NCI-H1436 treated with DMSO at 0.1 percent for 48 hours (cell line): ENCODE measurements at places on chromosomes 16 and 17.
A peak's percentile ranks its signal among the peaks of the same experiment; 100 is the strongest.

GRCh38 chr16:12775656-12776236 is 27.9 kb downstream of the CPPED1 start:
- DNase-seq, result no peak

DNA sequence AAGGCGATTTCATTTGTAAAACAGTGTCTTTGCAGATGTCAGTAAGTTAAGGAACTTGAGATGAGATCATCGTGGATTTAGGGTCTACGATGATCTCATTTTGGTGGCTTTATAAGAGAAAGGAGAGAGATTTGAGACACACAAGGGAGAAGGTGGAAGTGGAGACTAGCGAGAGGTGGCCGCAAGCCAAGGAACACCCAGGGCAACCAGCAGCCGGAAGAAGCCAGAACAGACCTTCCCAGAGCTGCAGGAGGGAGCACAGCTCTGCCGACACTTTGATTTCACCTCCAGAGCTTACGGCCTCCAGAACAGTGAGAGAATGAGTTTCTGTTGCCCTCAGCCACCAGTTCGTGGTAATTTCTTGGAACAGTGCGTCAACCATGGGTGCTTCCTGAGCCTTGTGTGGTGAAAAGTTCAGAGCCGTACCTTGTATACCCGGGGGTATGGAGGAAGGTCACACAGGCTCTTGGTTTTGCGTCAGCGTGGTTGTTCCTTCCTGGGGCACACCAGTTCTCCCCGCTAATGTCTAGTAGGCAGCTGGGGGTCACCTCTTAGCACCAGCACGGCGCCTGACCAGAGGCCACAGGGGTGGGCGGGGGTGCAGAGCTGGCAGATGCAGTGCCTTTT is 12.9 kb upstream of the SEC14L1 start:
- DNase-seq, result no peak

DNA sequence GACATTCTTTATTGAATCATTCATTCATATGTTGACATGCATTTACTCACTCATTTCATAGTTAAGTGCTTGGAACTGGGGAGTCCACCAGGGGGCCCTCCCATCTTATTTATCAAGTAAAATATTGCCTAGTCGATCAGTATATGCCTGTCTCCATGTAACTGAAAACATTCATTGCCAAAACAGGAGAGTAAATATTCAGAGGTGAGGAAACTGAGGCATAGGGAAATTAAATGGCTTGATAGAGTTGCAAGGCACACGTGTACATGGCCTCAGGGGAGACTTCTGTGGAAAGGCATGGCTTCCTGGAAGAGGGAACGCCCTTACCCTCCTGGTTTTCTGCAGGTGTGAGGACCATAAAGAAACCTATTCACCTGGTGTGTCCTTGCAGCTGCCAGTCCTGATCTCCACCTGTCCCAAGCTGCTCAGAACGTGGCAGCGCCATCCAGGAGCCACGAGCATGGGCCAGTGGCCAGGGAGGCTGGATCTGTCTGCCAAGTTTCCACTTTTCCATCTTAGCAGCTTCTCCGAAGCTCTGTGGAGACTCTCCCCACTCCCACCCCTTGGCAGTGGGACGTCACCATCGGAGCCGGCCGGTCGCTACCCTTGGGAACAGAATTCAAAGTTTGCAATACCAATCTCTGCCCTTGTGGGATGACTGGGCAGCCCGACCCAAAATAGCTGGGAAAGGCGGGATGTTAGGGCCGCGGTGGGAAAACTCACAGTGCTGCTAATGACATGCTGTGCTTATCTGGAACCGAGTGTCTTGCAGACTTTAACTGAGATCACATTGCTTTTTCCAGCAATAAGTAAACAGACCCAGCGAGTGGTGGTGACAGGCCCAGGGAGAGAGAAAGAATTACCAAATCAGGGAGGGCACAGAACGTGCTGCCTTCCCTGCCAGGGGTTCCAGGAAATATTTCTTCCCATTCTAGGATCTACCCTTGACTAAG is 4.1 kb upstream of the C1QTNF1 start:
- no peak for DNase-seq

- DNase-seq, result peak; percentile 98
Measured at GRCh38 chr17:71461498-71462169, 659.2 kb upstream of the SOX9 start.

DNA sequence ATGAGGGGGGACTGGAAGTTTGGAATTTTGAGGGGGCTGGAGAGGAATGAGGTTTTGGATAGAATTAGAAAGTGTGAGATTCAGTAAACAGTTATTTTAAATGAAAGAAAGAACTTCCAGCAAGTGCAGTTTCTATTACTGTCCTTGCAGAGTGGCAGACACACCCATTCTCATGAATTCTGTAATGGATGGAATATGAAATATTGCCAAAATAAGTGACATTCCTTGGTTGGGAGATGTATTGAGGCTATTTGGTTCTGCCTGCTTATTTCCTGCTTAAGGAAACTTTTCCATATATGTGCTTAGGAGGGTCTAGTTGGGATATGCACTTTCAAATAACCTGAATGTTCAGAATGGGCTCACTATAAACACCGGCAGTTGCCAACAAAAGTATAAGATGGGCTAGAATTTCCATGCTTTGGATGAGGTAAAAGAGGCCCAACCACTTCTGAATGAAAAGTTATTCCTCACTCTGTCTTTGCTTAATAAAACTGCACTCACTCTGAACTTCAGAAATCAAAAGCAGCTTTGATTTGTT is 434.4 kb downstream of the CA10 start:
- no peak for DNase-seq

- no peak for DNase-seq
Measured at GRCh38 chr17:30074730-30075129, 41.9 kb upstream of the NSRP1 start.

DNA sequence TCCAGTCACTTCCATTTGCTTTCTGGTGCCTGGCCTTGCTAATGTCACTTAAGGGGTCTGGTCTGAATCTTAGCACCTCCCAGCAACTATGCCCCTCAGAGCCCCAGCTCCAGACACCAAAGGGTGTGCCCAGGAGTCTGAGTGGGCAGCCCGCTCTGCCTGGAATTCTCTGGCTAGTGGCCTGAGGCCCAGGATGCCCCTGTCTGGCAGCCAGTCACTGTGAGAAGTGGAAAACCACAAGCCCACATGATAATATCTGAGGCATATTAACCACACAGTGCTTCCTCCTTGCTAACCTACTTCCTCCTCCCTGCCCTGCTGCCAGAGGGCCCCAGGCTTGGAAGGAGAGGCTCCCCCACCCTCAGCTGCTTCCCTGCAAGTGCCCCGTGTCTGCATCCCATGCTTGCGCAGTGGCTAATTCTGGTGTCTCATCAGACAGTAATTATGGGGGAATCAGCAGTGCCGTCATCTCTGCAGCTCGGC is 14.0 kb downstream of the SRCIN1 start:
- no peak for DNase-seq

DNA sequence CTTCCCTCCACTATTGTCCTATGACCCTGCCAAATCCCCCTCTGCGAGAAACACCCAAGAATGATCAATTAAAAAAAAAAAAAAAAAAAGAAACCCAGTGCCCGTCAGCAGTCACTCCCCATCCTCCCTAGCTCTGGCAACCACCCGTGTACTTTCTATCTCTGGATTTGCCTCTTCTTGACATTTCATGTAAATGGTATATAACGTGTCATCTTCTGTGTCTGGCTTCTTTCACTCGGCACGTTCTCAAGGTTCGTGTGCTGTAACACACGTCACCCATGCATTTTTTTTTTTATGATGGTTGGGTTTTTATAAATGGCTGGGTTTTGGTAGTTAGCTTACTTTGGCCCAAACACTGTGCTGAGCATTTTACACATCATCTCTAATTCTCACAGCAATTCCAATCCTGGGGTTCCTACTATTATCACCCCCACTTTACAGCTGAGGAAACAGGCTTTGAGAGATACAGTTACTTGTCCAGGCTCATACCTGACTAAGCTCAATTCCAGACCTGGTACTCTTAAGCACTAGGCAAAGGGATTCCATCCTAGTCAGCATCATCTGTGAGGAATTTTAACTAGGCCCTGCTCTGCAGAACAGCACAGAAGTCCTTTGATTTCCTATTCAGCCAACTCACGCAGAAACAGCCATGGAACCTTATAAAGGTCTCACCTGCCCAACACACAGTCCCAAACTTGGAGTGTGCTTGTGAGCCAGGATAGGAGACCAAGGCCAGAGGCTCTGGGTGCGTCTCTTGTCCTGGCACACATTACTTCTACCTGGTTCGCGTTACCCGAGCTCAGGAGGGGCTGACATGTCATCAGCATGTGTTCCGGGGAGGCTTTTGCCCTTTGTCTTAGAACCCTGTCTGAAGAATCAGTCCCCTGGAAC is 11.7 kb downstream of the NDUFAB1 start:
- DNase-seq, result no peak

DNA sequence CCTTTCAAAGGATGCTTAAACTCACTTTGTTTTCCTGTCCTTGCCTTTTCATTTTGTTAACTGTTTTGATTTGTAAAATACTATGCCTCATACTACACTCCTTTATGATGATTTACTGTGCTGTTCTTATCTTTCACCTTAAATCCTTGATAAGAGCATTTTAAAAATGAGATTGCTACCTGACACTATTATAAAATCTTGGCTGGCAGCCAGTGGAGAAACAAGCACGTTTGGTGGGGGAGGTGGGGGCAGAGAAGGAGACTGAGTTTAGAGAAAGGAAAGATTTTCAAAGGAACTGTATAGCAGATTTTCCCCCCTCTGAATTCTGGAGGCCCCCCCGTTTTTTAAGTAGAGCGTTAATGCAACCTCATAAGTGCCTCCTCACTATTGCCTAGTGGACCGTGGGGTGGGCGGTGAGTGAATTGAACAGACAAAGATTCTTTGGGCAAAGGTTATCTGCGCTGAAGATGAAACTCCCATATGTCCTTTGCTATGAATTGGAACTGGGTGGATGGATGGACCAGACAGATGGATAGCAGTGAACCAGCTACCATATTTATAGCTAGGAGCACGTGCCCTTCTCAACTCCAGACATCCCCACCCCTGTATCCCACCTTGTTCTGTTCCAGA is 200.2 kb downstream of the CCDC182 start:
- DNase-seq, result peak; percentile 77

- no peak for DNase-seq
Measured at GRCh38 chr16:68724797-68725196, 12.3 kb upstream of the CDH1 start.

- no peak for DNase-seq
Measured at GRCh38 chr17:59888145-59888750, 4.5 kb downstream of the TUBD1 start.

DNA sequence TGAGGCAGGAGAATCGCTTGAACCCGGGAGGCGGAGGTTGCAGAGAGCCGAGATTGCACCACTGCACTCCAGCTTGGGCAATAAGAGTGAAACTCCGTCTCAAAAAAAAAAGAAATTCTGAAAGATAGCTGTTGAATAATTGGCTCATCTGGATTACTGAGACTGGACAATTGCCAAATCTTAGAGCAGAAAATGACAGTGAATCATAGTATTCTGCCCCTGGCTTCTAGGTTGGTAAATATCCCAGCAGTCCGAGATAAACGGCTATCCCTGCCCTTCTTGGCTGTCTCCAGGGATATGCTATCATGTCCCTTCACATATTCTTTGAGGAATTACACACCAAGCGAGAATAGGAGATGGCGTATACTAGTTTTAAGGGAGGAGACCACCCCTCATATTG is 35.5 kb upstream of the METTL16 start:
- no peak for DNase-seq

DNA sequence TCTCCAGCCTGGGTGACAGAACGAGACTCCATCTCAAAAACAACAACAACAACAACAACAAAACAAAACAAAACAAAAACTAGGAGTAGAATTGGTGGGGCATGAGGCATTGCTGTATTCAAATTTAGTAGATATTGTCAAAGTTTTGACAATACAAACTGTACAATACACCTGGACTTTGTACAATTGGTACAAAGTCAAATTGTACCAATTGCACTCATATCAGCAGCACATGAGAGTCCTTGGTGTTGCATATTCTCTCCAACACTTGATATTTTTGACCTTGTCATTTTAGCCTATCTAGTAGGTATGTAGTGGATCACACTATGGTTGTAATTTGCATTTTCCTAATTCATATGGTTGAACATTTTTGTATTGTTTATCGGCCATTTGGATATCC is 14.3 kb upstream of the ATF7IP2 start:
- no peak for DNase-seq
